ENCODE measurements at places on chromosomes 2 and 18.

GRCh38 chr2:130827502-130828251, 9.0 kb upstream of the ARHGEF4 start:
- no peak for DNase-seq

DNA sequence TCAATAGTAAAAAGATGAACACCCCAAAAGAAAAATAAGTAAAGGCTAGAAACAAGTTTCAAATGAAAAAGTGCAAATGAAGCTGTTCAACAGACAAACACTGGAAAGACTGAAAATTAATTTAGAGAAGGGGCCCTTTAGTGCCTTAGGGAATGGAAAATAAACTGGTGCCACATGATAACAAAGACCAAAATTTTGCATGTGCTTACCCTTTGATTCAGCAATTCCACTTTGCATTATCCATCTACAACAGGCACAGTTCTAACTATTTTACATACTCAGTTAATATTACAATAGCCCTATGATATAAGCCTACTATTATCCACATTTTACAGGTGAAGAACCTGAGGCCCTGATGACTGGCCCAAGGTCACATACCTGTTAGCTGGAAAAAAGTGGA, 183.9 kb downstream of the NBAS start:
- DNase-seq, result no peak

- DNase-seq, result peak; percentile 93
Measured at GRCh38 chr2:36376319-36376765, 20.8 kb downstream of the CRIM1 start.

- DNase-seq, result no peak
Measured at GRCh38 chr2:54271189-54271588, 15.2 kb upstream of the TSPYL6 start.

DNA sequence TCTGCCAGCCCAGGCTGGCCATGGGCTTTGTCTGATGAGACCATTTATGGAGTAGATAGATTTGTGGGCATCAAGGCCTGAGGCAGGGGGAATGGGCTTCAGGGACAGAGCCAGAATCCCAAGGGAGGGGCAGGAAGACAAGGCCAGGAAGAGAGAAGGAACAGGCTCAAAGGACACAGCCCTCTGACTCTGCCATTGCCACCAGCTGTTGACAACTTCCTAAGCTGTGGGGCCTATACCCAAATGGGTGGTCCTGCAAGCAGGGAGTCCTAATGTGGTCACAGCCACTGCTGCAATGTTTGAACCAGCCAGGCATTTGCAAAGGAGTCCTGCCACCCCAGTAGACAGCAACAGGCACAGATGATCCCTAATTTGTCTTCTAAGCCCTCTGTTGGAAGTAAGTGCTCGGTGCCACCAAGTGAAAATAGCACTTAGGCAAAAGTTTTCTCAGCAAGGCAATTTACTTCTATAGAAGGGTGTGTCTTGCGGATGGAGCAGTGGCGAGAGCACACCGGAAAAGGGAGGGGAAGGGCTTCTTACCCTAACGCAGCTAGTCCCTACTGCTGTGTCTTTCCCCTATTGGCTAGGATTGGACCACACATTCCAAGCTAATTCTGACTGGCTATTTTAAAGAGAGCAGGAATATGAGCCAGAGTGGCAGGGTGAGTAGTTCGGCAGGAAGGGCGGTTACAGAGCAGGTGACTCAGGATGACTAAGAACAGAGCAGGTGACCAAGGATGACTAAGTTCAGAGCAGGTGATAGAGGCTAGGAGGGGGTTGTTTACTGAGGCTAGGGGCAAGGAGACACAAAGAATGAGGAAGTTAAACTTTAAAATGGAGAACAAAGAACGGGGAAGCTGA, 47.2 kb downstream of the C1QL2 start:
- DNase-seq, result no peak

DNA sequence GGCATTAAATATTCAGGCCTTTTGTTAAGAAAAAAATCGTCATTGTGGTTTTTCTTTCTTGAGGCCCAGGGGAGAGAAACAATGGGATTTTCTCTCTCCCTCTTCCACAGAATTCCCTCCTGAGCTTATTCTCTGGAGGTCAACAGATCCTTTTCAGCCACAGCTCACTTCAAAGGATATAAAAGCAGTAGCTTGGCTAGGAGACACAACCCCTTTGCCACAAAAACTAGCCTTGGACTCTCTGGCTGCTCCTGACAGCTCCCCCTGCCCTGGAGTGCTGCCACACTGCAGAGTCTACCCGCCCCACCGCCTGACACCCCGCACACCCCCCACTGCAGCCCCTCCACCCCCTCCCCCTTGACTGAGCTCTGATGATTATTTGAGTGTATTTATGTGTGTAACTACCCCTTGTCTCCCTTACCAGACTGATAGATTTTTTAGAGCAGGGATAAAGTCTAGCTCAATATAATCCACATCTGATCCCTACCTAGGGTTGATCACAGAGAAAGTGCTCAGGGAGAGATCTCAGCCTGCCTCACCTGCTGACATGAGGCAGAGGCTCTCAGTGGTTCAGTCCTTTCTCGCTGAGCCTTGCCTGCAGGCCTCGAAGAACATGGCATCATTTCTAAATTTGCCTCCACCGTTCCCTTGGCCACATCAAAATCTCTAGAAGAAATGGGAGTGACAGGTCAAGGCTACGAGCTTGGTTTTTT, 132.2 kb upstream of the SP5 start:
- DNase-seq, result no peak

- no peak for DNase-seq
Measured at GRCh38 chr2:205273148-205273547, 409.2 kb upstream of the NRP2 start.

DNA sequence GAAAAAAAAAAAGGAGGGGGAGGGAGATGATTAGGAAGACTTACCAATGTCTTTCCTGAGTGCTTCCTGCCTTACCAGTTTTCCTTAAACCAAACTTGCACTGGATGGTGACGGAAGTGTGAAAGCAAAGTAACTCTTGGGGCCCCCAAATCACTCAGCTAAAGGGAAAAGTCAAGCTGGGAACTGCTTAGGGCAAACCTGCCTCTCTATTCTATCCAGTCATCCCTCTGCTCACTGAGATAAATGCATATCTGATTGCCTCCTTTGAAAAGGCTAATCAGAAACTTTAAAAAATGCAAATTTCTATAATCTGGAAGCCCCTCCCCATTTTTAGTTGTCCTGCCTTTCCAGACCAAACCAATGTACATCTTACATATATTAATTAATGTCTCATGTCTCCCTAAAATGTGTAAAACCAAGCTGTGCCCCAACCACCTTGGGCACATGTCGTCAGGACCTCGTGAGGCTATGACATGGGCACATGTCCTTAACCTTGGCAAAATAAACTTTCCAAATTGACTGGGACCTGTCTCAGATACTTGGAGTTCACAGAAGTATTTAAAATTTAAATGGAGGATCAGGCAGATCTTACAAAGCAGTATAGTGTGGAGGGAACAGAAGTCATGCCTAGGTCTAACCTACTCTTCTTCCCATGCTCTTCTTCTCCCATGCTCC, 7.2 kb upstream of the CYBRD1 start:
- DNase-seq, result no peak

- DNase-seq, result no peak
Measured at GRCh38 chr18:55407774-55408535, 180.0 kb downstream of the TCF4 start.

DNA sequence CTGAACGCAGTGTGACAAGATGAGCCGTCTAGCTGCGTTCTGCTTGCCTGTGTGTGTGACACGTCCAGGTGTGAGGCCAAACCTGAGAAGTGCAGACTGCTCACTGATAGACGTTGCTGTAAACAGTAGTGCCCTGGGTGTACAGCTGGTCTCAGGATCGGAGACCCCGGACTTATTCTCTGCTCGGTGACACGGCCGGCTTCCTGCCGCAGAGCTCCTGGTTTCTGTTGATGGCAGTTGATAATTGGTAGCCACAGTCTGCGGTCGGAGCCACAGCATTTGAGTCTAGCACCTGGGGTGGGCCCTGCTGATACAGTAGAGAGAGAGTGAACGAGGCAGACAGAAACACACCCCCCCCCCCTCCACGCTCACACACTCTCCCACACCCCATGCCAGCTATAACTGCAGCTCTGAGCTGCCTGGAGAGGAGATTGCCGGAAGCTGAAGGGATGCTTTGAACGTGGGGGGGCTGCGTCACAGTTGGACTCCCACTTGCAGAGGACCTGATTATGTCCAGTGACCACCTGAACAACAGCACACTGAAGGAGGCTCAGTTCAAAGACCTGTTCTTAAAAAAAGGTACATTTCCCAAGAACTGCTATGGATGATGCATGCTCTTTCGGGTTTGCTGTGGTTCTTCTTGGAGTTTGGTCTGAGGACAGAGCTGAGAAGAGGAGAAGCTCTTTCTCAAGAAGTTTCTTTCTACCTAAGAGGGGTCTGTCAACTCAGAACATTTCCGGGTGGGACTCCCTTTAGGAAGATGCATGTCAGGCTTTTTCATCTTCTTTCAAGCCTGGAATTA, 114.0 kb downstream of the FAM210A start:
- DNase-seq, result no peak

GRCh38 chr18:49910986-49911385, 97.7 kb upstream of the ACAA2 start:
- DNase-seq, result no peak

- no peak for DNase-seq
Measured at GRCh38 chr2:147525819-147526489, 318.9 kb upstream of the ACVR2A start.

GRCh38 chr2:39525636-39526412, 88.7 kb upstream of the MAP4K3 start:
- peak; percentile 79 for DNase-seq

DNA sequence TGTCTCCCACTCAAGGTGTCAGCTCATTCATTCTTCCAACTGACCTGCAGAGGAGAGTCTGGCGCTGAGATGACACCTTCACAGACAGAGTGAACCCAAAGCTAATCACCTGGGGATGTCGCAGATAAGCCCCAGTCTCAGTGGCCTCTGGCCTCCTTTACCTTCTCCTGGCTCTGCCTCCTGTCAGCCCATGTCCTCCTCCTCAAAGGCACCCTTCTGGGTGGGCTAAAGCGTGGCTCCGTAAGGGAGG, 194.1 kb downstream of the MIB1 start:
- no peak for DNase-seq

DNA sequence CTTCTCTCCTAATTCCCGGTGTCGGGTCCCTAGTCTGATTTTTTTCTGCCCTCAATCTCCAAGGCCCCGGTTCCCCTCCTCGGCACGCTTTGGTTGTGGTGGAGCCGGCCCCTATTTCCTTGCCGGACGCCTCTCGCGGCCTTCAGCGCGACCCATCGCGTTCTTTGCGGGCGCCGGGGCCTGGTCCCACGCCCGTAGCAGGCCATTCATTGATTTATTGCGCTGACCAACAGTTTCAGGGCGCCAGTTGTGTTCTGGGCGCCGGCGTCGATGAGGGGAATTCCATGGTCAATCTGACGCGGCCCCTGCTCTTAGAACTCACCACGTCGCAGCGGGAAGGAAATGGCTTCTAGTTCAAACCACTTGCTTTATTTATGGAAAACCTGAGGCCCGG, 396 bp downstream of the CNOT9 start:
- peak; percentile 73 for DNase-seq

DNA sequence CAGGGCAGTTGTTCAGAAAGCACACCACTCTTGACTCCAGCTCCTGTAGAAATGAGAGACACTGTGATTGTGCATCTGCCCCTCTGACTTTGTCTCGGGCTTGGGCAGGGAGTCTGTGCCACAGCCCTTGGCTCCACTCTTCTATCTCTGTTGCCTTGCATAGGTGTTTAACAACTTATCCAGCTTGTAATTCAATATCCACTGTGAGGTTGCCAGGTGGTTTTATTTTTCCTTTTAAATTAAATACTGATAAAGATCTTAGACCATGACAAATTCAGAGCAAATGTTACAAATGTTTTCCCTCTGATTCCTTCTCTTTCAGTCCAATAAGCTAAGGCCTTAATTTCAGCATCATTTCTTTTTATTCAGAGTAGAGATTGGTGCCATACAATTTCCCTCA, 421.7 kb downstream of the STK39 start:
- no peak for DNase-seq

GRCh38 chr2:216188559-216188850, 79.4 kb downstream of the XRCC5 start:
- peak; percentile 47 for DNase-seq

DNA sequence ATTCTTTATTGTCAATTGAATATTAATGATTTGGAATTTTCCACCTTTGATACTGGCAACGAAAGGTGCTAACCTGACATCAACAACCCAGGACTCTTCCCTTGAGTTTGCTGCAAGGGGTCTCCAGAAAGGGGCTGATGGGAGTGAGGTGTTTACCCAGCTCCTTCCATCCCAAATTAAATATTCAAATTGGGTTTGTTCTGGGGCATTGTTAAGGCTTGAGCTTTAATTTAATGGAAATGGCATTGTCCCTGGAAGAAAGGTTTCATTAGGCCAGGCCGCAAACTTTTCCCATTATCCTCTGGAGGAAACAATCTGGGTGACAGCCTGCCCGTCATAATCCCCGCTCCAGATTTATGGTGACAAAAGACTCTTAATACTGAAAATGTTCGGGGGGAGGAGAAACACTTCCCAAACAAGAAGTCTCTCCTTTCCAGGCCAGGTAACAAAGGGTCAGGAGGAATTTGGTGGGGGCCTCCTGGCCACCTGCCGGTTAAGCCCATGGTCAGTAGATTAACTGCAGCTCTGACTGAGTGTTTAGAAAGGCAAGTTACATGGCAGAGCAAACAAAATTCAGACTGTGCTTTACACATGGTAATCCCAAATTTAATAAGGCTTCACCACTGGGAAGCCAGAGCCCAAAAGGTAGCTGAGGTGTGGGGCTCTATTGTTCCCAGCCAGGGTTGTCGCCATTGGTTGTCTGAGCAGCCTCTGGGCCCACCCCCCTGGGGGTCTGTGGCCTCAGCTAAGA, 151.4 kb upstream of the SIX3 start:
- no peak for DNase-seq

- no peak for DNase-seq
Measured at GRCh38 chr2:98921062-98921461, 15.0 kb downstream of the CRACDL start.

DNA sequence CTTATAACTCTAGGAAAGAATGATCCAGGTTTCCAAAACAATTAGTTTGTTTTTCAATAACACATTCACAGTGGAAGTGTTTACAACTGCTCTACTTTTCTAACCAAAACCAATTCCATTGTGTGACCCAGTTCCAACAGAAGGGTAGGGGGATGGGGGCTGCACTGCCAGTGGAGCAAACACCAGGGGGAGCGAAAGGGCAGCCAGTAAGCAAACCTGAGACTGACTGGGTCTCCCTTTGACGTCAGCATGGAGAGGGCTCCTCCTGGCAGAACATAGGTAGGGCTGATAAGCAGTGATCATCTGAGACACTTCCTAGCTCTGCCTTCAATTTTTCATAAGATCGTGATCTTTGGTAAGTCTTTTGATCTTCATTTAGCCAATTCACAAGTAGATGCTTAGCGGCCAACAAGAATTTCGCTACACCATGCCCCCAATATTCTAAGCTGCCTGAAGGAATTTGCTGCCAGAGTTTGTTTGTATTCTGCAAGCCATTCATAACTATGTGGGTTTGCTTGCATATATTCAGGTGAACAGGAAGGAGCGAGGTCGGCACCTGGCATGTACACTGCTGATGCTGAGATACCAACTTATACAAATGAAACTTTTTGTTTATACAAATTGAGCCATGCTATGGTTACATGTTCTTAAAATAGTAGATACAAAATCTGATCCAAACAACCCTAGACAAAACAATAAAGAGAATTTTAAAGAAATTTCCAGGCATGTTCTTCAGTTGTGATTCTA, 45.9 kb downstream of the ST6GAL2 start:
- DNase-seq, result peak; percentile 19
